GM12878 (cell line): ENCODE measurements at places on chromosomes 1 and 21.
A peak's percentile ranks its signal among the peaks of the same experiment; 100 is the strongest.

DNA sequence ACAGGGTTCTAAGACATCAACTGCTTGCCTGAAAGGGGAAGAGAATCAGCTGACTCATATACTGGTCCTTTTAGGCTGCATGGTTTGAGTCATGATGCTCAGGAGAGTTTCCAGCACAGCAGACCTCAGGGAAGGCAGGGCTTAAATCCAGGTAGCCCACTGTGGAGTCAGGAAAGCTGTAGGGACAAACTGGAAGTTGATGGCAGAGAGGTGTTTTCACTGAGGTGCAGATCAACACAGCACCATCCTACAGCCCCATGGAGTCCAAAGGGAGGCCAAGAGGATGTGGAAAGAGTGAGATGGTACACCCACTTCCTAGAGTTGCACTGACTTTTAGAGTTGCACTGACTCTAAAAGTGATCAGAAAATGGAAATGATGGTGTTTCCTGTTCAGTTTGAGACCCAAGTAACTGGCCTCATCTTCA is 252.4 kb upstream of the DUSP10 start:
- peak; percentile 38 for DNase-seq

DNA sequence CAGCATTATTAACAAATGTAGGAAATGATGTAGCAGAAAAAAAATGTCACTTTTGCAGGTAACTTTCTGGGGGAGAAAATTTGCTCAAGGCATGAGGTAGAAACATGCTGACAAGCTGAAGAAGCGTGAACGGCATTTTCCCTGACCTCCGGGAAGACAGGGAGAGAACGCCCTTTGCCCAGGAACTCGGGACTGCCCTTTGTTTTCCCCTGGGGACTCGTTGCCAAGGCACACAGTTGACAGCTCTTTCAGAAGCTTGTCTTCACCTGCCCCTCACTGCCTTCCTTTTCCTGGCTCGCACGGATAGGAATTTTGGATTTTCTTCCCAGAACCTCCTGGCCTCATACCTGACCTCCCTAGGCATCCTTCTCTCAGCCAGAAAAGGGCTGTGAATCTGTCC is 52.7 kb upstream of the COA6 start:
- DNase-seq = no peak

- DNase-seq = no peak
Measured at GRCh38 chr1:85608851-85609250, 28.3 kb downstream of the CCN1 start.

DNA sequence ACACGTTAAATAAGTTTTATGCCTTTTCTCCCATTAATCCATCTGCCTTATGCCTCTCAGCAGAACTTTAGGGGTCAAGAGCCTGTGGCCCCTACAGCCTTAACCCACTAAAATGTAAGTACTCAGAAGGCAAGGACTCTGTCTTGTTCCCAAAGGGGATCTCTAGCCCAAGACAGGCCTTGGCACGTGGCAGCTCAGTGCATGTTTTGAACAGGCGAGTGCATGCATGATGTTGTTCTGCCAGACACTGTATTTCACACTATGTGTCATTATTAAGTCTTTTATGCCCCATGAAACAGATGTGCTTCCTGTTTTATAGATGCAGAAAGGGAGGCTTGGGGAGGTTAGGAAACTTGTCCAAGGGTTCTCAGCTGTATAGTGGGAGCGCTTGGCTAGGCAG is 102.8 kb downstream of the ETS2 start:
- DNase-seq = no peak

- no peak for DNase-seq
Measured at GRCh38 chr1:10338611-10339010, 60.3 kb upstream of the PGD start.

- DNase-seq = no peak
Measured at GRCh38 chr1:237386362-237387143, 344.6 kb downstream of the RYR2 start.

GRCh38 chr1:220526294-220526693 is 1.6 kb upstream of the MARK1 start:
- DNase-seq = no peak

- DNase-seq = peak; percentile 31
Measured at GRCh38 chr1:31815752-31816500, at the start of gene SPOCD1. Gene SPOCD1 (minus strand): TSS chr1:31816022. CDS start chr1:31815333, 689 bp downstream.

GRCh38 chr1:209208648-209209047 is 374.9 kb upstream of the CAMK1G start:
- DNase-seq = no peak

DNA sequence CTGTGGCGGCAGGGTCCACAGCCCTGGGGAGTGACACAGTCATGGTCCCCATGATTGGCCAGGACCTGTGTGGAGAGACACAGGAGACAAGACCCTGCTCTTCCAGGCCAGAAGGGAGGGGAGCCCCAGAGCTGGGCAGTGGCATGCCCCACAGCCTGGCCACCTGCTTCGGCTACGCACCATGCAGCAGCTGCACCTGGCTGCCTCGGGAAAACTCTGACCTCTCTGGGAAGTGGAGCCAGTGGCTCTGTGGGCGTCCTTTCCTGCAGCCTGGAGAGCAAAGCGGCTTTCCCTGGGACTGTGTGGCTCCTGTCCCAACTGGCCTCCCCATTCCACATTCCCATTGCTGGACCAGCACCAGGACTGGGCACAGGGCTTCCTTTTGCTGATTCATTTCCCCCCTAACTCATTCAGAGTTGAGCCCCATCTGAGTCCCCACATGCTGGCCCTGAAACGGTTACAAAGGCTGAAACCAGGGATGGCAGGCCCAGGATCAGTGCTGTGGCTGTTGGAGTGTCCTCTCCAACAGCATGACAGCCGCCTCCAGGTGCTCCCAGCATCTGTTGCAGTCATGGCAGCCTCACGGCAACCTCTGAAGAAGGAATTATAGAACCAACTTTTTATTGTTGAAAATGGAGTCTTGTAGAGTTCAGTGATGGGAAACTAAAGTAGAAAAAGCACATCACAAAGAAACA is 15.0 kb downstream of the OXCT2 start:
- DNase-seq = no peak

GRCh38 chr1:172089768-172090510 is 248.6 kb downstream of the DNM3 start:
- DNase-seq = peak; percentile 50

GRCh38 chr1:63983391-63984256 is 209.8 kb downstream of the ROR1 start:
- no peak for DNase-seq

GRCh38 chr1:77027847-77028246 is 160.6 kb downstream of the ST6GALNAC5 start:
- DNase-seq = no peak

GRCh38 chr1:82220754-82221153 is 420.0 kb downstream of the ADGRL2 start:
- no peak for DNase-seq

GRCh38 chr1:203624341-203624712 is 2.3 kb upstream of the ATP2B4 start:
- no peak for DNase-seq

- no peak for DNase-seq
Measured at GRCh38 chr1:125065821-125066180, 3881.0 kb downstream of the SRGAP2C start.

- DNase-seq = no peak
Measured at GRCh38 chr1:77986810-77987209, 7.9 kb upstream of the FUBP1 start.

DNA sequence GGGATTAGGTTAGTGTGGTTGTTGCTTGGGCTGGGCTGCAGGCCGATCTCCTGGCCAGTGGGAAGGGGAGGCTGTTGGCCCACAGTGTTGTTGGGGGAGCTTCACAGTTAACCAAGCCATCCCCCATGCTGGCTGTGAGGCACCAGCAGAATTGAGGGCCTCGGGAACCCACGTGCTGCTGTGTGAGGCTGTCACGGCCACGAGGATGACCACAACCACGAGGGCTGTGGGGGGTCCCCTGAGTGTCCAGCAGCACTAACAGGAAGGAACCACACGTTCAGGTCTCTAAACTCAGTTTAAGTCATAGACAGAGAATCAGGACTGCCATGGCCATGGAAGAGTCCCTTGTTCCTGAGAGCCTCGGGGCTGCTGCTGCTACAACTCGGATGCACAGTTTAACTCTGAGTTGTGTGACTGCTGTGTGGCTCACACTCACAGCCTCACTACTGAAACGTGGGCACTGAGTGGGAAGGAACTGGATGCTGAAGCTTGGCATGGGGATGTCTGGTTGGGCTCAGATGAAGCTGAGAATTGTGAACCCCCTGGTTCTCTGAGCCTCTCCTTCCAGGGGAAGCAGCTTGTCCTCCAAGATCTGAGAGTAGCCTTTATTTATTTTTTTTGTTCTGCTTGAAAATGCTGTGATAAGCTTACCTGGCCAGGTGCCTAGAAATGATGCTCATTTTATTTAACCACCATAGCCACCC is 4.8 kb upstream of the MMEL1 start:
- DNase-seq = no peak

DNA sequence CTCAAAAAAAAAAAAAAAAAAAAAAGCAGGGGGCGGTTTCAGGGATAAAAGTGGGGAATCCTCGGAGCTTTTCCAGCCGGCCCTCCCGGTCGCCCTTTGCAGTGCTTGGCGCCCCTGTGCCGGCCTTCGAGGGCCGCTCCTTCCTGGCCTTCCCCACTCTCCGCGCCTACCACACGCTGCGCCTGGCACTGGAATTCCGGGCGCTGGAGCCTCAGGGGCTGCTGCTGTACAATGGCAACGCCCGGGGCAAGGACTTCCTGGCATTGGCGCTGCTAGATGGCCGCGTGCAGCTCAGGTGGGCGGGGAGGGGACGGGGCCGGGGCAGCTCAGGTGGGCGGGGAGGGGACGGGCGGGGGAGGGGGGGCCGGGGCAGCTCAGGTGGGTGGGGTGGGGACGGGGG is 25.3 kb downstream of the RNF223 start:
- no peak for DNase-seq

GRCh38 chr21:35234725-35235124 is 185.6 kb upstream of the RUNX1 start:
- peak; percentile 33 for DNase-seq

DNA sequence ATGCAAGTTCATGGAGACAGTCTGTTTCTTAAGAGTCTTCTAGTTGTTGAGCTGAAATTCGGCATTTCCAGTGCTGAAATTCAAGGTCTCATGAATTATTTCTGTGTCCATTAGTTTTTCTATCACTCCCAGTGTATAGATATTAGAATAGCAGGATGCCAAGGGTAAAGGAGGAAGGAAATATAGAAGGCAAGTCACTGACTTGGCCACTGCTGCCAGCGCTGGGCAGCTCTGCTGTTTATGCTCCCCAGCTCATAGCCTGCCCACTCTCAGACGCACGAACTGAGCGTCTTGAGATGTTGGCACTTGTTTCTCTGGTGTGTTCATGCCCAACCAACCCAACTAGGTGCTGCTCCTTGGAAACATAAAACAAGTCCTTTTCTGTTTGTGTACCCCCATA is 110.1 kb downstream of the SLC45A1 start:
- no peak for DNase-seq

GRCh38 chr1:19837866-19838265 is 22.8 kb upstream of the RNF186 start:
- DNase-seq = no peak

DNA sequence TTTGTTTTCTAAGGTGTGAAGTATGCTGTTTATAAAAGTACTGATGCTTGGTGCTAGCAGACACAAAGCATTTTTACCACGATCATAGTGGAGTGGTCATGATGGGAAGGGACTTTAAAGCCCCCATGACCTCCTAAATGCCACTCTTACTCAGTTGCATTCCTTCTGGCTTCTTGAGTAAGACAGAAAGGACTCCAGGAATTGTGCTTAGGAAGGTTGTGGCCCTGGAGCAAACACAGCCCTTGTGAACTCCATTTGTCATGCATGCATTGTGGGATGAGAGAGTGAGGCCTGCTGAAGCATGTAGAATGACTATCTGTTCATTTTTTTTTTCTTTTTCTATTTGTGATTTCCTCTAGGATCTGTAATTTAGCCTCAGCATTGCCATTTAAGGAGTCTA is 34.2 kb downstream of the AK5 start:
- no peak for DNase-seq

DNA sequence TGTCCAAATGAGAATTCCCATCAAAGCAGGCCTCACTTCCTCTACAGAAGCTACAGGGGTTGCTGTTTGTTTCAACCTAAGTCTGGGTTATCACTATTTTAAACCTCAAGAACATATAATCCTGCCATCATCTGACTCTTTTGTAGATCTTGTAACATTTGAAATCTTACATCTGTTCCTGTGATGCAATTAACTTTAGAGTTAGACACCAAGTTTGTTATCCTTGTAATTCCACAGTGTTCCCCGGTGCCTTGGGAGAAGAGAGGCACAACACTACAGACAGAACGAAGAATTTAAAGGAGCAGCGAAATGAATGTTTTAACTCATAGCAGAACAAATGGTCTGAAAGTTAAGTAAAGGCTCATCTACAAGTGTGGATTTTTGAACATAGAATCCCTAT is 116.1 kb downstream of the UCHL5 start:
- no peak for DNase-seq

GRCh38 chr1:29540801-29541357 is 304.6 kb downstream of the PTPRU start:
- DNase-seq = no peak

DNA sequence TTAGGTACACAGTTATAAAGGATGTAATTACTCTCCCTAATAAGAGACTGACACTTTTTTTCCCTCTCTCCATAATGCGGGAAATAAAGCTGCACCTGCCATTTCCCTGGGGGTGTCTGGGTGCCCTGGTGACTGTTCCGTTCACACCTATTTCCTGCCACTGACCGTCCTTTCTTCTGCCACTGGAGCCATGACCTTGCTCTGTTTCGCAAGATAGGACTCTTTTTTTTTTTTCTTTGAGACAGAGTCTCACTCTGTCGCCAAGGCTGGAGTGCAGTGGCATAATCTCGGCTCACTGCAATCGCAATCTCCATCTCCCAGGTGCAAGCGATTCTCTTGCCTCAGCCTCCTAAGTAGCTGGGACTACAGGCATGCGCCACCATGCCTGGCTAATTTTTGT is 66.1 kb upstream of the SERBP1 start:
- DNase-seq = no peak

DNA sequence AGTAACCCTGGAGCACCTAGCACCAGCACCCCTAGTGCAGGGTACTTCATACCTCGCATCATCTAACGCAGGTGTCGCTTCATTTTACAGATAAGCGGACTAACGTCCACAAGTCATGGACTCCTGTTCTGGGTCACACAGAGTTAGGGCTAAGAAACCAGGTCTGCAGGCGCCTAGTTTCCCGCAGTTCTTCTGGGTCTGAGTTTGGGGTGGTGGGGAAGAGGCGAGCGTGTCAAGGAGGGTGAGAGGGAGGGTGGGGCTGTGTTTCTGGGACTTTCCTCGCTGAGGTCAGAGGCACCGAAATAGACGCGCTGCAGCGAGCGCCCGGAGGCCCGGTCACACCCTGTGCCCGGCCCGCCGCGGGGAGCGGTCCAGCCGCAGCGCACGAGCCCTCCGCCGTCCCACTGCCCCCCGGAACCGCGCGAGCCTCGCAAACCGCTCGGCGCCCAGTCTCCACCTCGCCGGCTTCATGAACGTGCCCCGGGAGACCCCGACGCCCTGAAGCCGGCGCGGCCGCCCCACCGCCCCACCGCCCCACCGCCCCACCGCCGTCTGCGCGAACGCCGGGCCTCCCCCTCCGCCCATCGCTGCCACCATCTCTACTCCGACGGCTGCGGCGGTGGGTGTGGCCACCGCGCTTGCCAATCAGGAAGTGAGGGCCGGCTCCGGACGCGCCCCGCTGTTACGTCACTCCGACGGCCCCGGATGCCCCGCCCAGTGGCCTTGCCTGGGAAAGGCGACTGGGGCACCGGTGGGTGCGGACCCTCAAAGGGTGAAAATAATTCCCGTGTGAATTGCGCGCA is 12.3 kb downstream of the IFI6 start:
- DNase-seq = peak; percentile 72
